ENCODE measurements at places on chromosomes 2 and 18.

DNA sequence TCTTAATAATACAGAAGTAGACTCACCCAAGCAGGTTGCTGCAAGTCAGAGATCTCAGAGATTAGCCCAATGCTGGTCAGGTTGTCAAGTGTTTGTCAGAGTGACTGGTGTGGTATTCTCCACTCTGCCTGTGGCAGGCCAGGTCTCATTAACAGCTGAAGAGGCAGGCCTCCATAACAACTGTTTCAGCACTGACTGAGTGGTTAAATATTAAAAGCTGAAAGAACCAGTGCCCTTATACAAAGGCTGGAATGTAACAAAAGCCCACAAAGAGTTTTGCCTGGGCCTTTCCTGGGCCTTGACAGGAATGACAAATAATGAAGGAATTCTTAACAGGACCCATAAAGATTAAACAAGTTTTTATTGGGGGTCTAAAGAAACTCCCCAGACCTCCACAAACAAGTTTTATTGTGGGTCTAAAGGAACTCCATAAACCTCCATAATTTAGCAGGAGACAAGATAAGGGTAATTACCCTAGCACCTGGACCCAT is 26.8 kb downstream of the SULT1C2 start:
- DNase-seq = no peak

DNA sequence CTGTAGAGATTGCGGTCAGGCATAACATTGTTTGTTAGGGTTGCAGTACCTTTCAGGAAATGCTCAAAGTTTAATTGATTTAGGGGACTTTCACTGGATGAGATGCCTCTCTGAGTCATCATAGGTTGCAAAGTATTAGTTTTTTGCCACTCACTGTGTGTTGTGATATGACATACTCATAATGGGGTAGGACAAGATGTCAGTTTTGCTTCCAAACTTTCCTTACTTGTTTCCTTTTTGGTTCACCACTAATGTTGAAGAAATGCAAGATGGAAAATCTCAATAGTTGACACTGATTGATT is 35.0 kb upstream of the PTH2R start:
- DNase-seq = no peak

- DNase-seq = no peak
Observed at GRCh38 chr2:171146633-171147032, 14.1 kb downstream of the TLK1 start.

GRCh38 chr2:174334781-174335251 is at the start of gene SP9:
SP9 (plus strand) TSS chr2:174334954; CDS start chr2:174335093, 139 bp downstream.
- DNase-seq = peak; percentile 77

- DNase-seq = peak; percentile 70
Observed at GRCh38 chr2:85133751-85134254, 611 bp downstream of the TCF7L1 start.

DNA sequence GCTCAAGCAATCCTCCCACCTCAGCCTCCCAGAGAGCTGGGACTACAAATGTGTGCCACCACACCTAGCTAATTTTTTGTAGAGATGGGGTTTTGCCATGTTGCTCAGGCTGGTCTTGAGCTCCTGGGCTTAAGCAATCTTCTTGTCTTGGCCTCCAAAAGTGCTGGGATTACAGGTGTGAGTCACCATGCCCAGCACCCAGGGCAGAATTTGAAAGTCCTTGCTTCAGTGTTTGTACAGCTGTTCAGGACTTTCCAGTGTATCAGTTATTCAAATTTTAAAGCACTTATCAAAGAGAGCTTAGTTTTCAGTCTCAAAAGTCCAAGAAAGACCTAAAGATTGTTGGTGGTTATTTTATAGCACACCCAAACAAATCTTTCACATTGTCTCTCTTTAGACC is 43.6 kb upstream of the VPS54 start:
- peak; percentile 59 for DNase-seq

DNA sequence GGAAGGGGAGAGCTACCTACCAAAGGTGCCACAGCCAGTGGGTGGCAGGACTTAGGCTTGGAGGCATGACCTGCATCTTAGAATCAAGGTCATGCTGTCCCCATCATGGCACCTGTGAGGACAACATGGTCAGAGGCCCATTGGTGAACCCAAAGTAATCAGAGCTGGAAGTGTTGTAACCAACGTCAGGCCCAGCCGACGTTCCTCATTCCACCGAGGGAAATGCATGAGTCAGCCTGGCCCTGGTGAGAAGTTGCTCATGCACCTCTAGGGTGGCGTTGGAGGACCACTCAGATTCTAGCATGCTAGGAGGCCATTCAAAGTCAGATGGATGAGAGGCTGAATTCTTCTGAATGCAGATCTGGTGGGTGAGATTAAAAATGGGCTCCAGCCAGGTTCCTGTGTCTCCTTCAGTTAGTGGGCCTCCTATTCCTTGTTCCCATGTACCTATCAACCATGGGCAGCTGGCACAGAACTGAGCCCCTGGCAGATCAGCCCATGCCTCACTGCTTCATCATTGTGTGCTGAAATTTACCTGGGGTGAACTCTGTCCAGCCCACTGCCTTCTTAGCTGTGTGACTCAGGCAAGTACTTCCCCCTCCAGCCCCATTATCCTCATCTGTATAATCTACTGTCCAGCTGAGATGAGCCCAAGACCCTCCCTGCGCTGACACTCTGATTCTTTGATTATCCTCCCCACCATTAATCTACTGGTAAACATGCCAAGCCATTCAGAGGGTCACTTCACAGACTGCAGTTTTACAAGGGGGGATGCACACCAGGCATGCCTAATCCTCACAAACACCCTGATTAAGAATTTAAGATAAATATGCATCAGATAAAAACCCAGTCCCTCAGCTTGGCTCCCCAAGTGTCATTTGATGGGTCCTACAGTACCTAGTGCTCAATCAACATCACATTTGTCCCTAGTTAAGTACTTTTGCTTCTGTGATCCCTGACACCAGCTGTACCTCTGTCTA is 14.0 kb downstream of the SLC14A2 start:
- DNase-seq = peak; percentile 82

GRCh38 chr2:159938395-159938794 is 124.0 kb downstream of the PLA2R1 start:
- no peak for DNase-seq

DNA sequence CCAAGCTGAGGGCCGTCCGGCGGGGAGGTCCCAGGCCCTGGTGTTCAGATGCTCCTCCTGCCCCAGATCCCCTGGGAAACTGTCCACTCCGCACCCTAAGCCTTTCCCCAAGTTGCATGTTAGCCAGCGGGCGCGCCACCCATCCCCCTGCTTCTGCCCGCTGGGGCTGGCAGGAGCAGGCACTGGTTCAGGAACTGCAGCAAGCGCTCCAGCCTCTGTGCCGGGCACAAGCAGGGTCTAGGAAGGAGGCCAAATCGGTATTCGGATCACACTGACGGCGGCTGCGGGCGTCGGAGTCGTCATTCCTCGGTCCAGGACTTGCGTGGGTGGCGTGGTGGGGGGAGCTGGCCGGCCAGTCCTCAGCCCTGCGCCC is 53.7 kb downstream of the FAM168B start:
- DNase-seq = no peak

DNA sequence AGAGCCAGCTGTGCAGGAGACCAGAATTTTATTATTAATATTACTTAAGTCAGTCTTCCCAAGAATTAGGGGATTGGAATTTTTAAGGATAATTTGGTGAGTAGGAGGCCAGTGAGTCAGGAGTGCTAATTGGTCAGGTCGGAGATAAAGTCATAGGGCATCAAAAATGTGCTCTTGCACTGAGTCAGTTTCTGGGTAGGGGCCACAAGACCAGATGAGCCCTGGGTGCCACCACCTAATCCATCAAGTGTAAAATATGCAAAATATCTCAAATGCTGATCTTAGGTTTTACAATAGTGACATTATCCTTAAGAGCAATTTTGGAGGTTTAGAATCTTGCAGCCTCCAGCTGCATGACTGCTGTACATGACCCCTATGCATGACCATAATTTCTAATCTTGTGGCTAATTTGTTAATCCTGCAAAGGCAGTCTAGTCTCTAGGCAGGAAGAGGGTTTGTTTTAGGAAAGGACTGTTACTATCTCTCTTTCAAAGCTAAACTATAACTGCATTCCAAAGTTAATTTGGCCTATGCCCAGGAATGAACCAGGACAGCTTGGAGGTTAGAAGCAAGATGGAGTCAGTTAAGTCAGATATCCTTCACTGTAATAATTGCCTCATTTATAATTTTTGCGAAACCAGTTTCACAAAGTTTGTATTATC is 215.9 kb downstream of the RNF152 start:
- DNase-seq = peak; percentile 32

GRCh38 chr2:158486150-158486969 is 29.6 kb downstream of the PKP4 start:
- DNase-seq = no peak

DNA sequence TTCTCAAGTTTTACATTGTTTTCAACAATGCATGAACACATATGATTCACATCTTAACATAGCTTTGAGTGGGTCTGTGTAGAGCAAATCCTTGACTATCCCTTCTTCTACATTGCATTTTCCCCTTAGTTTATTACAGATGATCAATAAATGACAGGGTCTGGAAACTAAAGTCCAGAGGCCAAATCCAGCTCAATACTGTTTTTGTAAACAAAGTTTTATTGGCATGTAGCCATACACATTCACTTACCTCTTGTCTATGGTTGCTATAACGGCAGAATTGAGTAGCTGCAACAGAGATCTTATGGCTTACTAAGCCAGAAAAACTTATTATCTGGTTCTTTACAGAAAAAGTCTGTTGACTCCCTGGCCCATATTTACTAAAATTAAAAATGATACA is 12.8 kb downstream of the FANCL start:
- no peak for DNase-seq

GRCh38 chr2:220104871-220105351 is 477.5 kb downstream of the SLC4A3 start:
- DNase-seq = peak; percentile 94

- DNase-seq = peak; percentile 87
Observed at GRCh38 chr2:43737097-43737854, 36.6 kb upstream of the DYNC2LI1 start.

- DNase-seq = peak; percentile 64
Observed at GRCh38 chr2:218876562-218877219, 4.0 kb upstream of the WNT10A start.

GRCh38 chr18:70074116-70074515 is 126.4 kb upstream of the CD226 start:
- DNase-seq = peak; percentile 33

DNA sequence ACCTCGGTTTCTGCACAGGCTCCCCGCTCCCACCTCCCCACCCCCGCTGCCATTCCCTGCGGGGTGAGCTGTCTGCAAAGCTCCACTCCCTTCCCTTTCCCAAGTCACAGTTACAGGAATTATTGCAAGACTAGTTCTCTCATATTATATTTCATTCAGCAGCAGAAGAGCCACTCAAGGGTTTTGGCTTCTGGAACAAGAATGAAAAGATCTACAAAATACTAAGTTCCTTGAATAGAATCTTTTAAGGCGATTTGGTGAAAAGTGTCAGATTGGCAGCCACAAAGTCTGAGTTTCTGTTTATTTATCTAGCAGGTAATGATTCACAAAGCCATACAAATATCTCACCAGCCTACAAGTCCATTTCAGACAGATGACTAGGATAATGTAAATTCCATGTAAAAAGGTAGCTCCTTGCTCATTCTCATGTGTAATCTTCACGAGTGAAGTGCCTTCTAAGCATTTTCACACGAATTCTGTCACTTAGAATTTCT is 221.9 kb upstream of the RBBP8 start:
- DNase-seq = peak; percentile 59

DNA sequence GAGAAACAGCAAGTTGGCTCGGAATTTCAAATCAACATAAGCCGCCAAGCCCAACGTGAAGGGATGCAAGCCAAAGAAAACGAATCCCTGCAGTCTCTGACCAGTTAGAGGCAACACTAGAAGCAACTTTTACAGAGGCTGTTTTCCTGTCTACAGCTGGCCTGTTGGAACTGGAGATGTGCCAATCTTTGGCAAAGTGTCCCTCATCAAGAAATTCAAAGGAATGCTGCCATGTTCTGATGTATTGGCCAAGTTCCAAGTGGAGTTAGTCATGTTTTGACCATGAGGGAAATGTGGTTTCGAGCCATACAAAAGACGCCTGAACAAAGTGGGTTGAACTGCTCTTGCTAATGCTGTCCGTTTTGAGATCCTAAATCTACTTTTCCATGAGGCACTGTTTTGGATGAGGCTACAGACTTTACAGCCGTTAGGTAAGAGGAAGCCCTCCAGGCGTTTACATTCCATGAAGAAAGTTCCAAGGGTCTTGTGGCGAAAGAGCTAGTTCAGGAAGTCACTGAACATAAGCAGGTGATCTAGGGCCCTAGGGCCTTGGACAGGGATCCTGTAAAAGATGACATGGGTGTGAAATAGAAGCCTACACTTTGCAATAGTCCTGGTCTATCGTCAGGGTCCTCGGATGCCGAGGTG is 140.7 kb upstream of the PXDN start:
- DNase-seq = no peak

DNA sequence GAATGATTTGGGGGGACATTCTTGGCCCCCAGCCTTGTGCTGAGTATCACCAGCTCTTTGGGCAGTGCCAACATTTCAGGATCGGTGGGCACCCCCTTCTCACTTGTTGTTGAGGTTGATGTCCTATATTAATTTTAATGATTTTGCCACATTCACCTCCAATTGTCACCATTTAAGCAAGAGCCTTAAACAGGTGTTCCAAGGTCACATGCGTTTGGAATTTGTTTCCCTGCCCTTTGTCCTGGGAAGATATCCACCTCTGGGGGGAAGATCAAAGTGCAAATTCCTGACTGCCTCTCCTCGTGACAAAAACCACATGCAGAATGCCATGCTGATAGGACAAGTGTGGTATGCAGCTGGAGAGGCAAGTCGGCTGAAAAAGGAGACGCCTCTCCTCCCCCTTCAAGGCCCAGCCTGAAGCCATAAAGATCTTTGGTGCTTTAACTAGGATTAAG is 72.5 kb upstream of the ID2 start:
- no peak for DNase-seq

DNA sequence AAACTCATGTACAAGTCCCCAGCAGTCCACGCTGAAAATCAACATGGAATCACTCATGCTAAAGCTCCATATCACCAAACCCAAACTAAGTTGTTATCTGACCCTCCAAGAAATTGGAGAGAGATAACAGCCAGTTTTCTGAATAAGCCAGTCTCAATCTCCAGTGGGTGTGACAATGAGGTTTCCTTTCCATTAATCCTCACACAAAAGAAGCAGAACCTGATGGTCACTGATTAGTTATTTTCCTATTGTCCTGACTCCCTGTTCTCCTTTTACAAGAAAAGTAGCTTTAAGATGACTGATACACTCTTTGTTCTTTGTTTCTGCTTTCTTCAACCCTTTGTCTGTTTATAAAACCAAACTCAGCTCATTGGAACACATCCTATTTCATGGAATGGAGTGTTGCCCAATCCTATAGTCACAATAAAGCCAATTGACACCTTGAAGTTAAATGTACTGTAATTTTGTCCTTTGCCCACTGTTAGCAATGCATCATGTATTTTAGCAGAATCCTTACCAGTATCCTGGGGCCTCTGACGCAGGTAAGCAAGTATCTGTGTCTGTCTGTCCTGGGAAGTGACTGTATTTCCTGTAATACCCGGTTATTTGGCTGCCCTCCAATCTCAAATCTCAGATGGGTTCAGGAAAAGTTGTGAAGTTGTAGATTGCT is 30.6 kb upstream of the SH3RF3 start:
- DNase-seq = peak; percentile 27

DNA sequence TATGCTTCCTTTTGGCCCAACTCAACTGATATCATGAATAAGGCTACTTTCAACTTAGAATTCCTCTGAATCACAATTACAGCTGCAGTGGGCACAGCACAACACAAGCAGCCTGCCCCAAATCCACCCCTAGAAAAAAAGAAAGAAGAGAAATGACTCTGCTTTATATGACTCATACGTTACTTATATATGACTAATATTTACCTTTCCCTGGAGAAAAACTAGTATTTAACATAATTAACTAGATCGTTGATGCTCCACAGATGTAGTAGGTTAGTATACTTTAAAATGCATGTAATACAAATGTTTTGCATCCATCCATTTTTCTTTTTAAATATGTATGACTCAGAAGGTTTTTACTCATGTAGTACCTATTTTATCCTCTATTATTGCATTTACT is 133.3 kb upstream of the UNC80 start:
- DNase-seq = peak; percentile 70
